ENCODE measurements at places on chromosomes 12 and 14.

GRCh38 chr14:48250575-48250974 lies 575.2 kb upstream of the MDGA2 start:
- DNase-seq, result no peak

DNA sequence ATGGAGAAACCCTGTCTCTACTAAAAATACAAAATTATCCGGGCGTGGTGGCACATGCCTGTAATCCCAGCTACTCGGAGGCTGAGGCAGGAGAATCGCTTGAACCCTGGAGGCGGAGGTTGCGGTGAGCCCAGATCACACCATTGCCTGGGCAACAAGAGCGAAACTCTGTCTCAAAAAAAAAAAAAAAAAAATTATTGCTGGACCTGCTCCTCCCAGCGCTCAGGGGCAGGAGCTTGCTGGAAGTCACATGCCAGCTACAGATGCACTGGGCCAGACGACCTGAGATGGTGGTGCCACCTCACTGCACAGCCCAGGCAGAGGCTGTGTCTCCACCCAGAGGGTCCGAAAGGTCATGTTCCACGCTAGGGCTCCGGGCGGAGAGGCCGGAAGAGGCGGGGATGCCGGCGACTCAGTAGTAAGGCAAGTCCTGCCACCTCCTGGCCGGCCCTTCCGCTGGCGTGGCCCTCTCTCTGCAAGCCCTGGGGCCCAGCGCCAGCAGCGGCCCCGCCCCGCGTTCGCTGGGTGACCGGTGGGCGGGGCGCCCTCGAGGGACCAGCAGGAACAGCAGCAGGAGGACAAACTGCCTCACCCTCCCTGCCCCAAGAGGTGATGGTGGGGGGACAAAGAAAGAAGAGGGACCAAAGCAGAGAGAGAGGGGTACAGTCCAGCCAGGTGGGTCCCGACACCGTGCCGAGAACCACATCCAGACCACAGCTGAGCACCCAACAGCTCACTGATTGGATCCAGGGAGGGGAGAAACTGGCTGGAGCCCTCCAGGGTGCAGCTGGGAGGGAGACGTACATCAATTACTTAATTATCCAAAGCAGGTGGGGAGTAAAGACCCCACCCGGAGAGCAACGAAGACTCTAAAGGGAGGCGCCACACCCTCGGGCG lies 3.6 kb upstream of the RHOF start:
- DNase-seq, result no peak

DNA sequence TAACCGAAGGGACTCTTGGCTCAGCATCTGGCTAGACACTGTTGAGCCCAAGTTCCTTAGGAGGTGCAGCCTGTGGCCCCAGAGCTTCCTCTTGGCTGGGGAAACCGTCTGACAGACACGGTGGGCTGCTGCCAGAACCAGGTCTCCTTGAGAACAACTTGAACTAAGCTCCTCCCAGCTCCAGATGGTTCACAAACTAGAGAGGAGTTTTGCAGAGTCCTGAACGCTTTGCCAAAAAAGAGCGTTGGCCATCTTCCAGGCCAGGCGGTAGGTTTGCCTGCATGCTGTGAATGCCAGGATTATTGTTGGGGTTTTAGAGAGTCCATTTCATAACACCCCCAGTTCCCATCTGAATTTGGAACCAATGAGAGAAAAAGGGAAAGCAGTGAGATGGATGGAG lies 399.8 kb downstream of the RGS6 start:
- no peak for DNase-seq

DNA sequence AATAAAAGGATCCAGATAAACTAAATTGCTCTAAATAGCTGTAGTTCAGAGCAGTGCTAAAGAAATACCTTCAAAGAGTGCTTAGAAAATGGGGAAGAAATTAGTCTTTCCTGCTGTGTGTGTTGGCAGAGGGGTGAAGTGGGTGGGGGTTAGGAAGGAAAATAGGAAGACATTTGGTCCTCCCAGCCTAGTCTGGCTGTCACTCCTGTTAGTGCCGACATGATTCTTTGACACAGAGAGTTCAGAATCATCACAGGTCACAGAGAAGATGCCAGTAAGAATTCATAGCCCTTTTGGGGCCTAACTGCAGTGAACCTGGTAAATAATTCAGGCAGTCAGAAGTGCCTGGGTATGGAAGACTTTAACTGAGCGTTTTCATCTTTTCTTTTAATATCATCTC lies 74.8 kb downstream of the FLRT2 start:
- no peak for DNase-seq

DNA sequence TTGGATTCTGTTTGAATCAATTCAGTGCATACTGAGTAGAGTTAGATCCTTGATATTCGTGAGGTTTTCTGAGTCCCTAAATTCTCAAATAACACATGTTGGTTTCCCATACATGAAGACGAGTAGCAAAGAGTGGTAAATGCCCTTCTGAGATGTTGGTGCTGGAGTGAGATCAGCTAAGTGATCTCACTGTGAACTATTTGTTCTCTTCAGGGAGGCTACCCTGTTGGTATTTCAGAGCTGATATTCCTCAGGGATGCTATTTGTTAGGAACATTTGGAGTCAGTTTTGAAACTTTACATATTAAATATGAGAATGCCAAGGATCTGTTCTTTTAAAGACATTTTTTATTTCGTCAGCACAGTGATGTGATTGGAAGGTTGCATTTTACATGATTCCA lies 54.7 kb downstream of the SUSD6 start:
- no peak for DNase-seq

GRCh38 chr12:102957339-102958050 lies at the start of gene ASCL1:
ASCL1 (plus strand) TSS chr12:102957674; CDS start chr12:102958245, 571 bp downstream.
- DNase-seq, result no peak

GRCh38 chr14:30443368-30444007 lies 115.5 kb upstream of the G2E3 start:
- no peak for DNase-seq

GRCh38 chr12:116484807-116485206 lies 74.4 kb upstream of the MAP1LC3B2 start:
- DNase-seq, result no peak

Measured in activated CD4-positive, alpha-beta T cell treated with anti-CD3 and anti-CD28 coated beads, Interleukin-2, amount 50 U/mL, for 16 hours (primary cell).